ENCODE measurements at places on chromosomes 5 and 9. TPM values are rescaled to one million over a fixed set of nuclear protein-coding genes. Genes with fewer than 3 reads are reported as not detected.
A peak's percentile ranks its signal among the peaks of the same experiment; 100 is the strongest.

DNA sequence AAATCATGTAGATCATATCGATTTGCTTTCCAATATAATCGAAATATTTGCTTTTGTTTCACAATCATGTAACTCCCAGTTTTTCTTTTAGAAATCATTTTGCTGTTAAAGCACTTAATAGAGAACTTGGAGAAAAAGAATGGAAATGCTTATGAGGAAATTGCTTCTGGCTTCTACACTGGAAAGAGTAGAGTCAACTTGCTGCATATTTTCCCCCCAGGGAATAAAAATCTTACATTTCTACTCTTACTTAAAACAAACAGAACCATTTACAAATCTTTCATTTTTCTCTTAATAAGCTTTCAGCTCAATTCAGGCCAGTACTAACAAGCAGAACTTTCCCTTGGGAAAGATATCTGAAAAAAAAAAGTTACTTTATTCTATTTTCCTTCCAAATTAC is 312.0 kb downstream of the CHSY3 start:
- no peak for DNase-seq

DNA sequence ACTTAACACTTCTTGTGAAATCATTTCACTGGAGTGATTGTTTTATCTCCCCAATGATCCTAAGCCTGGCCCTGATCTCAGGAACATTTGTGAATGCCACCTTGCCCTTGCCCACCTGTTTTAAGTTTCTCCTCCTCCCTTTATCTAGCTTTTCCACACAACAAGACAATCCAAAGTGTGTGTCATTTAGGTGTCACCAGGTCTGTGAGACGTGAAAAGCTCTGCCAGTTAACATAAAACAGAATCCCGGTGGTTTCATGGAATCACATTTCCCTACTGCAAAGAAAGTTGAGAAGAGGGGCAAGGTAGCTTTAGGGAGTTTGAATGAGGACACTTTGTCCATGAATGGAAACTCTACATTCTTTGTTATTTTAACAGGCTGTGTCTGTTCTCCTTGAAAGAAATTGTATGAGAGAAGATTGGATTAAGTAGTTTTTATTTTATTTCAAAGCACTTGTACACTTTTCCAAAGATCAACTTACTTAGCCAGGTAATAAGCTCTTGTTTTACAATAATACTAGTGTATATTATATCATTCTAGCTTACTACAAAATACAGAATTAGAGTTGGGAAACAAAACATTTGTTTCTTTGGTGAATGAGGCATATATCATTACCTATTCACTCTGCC is 239.0 kb downstream of the ISL1 start:
- DNase-seq = no peak

DNA sequence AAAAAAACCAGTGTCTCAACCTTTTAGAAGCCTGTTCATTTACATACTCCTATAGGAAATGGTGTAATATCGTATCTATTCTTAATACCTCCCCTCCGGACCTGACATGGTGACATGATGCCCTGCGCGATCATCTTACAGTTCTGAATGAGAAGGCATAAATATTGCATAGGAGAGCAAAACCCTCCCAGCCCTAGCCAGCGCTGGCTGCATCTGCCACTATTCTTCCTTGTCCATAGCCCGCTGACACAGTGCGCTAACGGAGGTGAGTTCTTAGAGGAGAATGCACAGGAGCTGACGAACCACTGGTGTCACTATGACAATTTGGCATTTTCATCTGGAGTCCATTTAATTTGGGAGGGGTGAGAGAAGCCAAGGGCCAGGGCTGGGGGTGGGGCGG is 290.1 kb downstream of the EFNA5 start:
- DNase-seq = no peak

GRCh38 chr9:85173967-85174366 is 504.4 kb downstream of the NTRK2 start:
- DNase-seq = no peak

DNA sequence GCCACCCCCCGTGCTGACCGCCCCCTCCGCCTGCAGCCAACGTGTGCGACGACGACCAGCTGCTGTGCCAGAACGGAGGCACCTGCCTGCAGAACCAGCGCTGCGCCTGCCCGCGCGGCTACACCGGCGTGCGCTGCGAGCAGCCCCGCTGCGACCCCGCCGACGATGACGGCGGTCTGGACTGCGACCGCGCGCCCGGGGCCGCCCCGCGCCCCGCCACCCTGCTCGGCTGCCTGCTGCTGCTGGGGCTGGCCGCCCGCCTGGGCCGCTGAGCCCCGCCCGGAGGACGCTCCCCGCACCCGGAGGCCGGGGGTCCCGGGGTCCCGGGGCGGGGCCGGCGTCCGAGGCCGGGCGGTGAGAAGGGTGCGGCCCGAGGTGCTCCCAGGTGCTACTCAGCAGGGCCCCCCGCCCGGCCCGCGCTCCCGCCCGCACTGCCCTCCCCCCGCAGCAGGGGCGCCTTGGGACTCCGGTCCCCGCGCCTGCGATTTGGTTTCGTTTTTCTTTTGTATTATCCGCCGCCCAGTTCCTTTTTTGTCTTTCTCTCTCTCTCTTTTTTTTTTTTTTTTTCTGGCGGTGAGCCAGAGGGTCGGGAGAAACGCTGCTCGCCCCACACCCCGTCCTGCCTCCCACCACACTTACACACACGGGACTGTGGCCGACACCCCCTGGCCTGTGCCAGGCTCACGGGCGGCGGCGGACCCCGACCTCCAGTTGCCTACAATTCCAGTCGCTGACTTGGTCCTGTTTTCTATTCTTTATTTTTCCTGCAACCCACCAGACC is 80.2 kb downstream of the NTNG2 start:
- no peak for DNase-seq

DNA sequence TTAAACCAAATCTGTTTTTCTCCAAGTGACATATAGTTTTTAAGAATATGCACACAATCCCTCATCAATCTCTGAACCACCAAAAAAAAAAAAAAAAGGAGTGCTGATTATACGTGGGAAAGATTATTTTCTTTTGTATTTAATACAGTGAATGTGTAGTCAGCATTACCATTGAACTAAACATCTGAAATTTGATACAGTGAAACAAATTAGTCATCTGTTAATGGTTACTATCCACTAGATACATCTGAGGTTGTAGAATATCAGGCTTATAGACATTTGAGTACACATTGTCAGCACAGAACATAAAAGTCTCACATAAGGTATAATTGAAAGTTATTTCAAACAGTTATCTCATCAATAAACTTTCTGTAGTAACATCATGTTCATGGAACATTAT is 87.0 kb downstream of the SLF1 start:
- no peak for DNase-seq

DNA sequence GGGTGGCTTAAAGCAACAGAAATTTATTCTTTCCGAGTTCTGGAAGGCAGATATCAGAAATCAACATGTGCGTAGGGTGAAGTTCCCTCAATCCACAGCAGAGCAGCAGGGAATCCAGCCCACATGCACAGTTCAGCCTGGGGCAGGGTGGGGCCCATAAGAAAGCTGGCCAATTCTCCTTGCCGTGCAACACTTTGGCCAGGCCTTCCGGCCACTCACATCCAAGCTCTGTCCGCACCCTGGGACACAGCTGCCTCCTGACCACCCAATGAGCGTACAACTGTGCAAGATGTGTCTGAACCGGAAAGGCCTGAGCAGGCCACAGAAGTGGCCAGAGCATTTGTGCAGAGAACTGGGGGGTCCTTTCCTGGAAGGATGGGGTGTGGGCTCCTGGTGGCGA is 274.9 kb downstream of the GADD45G start:
- peak; percentile 93 for DNase-seq

DNA sequence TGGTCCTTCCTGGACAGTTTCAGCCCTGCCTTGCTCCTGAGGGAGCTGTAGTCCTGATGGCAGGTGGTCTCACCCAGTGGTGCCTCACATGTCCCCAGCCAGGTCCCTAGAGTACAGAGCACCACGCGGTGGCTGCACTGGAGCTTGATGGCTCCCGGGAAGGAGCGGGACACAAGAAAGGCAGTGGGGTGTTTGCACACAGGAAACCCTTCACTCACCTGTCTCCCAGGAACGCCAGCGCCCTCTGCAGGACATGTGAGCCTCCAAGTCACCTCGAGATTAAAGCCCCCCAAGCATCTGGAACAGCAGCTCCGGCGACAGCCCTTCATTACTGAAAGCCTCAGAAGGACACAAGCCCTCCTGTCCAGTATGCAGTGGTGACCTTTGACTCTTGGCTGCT is 19.9 kb upstream of the TMEM250 start:
- no peak for DNase-seq

GRCh38 chr5:80238097-80238496 is 17.8 kb downstream of the SERINC5 start:
- no peak for DNase-seq

- DNase-seq = peak; percentile 68
Measured at GRCh38 chr5:169805527-169805934, 168.5 kb downstream of the DOCK2 start.

DNA sequence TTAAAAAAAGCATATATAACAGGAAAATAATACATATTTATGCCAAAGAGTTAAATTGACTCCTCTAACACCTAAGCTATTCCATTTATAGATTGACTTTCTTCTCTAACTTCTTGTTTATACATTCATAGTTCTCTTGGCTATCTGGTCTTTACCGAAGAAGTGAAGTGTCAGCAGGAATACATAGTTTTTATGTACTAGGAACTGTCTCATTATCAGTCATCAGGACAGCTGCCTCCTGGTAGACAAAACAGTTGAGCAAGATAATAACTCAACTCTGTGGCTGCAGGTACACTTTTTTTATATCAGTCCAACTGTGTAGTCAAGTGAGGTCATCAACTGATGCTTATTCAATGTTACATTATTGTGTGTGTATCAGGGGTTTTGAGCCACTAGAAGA is 1436.0 kb upstream of the NUDT12 start:
- DNase-seq = no peak

GRCh38 chr5:93717162-93717561 is 24.2 kb downstream of the POU5F2 start:
- DNase-seq = no peak

DNA sequence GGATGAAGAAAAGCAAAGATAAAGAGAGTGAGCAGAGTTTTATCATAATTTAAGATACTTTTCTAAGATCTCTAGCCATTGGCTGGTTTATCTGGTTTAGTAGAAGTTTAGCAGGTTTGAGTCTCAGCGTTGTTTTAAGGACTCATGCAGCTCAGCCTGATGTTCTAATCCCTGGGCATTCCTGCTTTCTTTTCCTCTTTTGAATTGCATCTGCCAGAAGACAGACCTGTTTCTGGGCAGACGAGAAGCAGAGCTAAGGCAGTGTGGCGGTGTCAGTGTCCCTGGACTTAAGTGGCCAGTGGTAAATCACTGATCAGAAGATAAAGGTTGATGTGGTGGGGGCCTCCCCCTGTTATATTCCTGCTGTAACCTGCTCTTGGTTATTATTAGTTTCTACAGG is 138.6 kb downstream of the ADCY2 start:
- DNase-seq = peak; percentile 68

DNA sequence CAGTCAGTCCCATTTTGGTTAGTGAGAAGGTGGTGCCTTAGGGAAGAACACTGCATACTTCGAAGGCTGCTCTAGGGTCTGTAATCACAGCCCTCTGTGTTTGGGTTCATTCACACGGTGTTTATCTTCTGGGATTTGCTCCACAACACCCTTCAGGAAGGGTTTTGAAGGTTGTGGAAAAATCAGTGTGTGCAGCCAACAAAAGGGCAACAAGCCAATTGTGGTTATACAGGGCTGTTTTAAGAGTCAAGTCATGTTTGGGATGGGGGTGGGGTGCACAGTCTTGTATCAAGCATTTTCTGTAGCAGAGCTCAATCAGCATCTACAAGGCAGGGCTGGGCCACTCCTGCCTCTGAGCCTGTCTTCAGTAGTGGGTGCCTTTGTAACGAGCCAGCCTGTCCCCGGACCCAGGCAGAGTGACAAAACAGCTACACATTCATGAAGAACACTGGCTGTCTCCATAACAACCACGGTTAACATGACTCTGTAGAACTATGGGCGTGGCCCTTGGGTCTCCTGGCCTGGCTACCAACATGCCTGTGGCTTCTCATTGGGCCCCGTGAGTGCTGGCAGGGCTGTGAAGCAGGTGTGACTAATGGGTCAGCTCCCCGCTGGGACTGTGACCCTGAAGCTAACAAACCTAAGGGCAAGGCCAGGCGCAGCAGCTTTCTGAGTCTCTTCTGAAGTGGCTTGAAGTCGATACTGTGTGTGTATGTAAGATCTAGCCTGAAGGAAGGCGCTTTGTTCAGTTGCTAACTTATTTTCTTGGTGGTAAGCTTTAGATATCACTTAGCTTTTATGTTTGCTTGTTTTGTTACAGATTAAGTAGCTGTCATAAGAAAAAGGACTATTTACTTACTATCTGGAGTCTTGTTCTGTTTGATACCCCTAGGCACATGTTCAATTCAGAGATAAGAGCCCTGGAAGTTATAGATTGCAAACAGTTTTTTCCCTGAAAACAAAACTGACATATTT is 27.9 kb upstream of the GOLM1 start:
- DNase-seq = no peak

GRCh38 chr5:126031989-126032716 is 391.1 kb upstream of the GRAMD2B start:
- DNase-seq = no peak

DNA sequence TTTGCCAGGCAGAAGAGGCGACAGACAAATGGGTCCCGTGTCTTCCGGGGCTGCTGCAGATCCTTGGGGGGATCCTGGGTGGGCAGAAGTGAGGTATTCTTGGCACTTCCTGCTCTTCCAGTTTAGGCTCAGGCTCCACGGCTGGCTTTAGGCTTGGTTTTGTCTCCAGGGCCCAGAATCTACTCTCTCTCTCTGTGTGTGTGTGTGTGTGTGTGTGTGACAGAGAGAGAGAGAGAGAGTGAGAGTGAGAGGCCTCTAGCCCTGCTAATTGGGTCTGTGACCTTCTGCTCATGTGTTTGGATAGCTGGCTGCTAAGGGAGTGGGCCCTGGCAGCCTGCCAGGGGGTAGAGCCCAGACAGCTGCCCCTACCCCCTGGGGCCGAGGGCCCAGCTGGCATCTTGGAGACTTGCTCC is 39.3 kb downstream of the CRB2 start:
- DNase-seq = no peak

GRCh38 chr9:80771555-80772347 is 917.6 kb downstream of the TLE1 start:
- DNase-seq = no peak

DNA sequence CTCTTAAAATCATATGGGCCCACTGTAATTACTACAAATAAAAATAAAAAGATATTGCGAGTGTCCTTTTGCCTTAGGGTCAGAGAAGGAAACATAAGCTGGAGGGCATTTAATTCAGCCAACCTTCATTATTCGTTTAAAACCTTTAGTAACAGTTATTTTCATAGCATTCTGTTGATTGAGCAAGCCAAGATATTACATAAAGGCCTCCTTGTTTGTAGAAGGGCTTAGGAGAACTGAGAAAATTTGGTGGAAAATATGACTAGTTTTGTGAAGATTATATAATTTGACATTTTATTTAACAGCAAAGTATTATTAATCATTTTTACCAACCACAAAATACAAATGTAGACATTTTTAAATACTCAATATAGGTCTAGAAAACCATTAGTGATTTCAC is 62.2 kb downstream of the COX7C start:
- no peak for DNase-seq

Gene HAPLN1
- total RNA-seq = 0.39 TPM

Gene OGN
- total RNA-seq = 16.5 TPM

Gene PCDHB12
- total RNA-seq = 3.3 TPM

Gene FOXI1
- not detected for total RNA-seq

Gene IL13
- not detected for total RNA-seq

Gene KCTD16
- total RNA-seq = 0.11 TPM

Gene OXCT1
- 47.6 TPM for total RNA-seq

Gene PLAC8L1
- total RNA-seq = not detected

Gene EQTN
- not detected for total RNA-seq

Gene BARX1
- not detected for total RNA-seq

Gene SPATA31A3
- total RNA-seq = not detected

Gene ERBIN
- total RNA-seq = 46.9 TPM

Measured in esophagus muscularis mucosa (tissue), 4 donors.